ENCODE measurements at places on chromosomes 2 and 18.

GRCh38 chr2:43025709-43026295 is 200.6 kb downstream of the ZFP36L2 start:
- DNase-seq = no peak

GRCh38 chr18:46555724-46556123 is 101.3 kb downstream of the LOXHD1 start:
- DNase-seq = peak; percentile 1

DNA sequence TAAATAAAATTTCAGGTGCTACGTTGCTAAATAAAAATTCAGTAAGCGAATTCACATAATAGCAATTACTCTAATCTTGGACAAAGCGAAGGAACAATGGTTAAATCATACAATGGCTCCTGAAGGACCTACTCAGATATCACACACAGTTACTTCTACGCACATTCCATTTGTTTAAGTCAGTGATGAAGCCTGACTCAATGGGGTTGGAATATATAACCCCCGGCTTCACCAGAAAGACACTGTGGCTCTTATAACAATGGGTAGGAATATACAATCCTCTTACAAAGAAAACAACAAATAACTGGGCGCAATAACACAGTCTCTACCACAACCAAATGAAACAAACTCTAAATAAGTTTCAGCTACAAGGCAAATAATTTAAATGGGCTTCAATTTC is 349.5 kb downstream of the IRS1 start:
- DNase-seq = no peak

- DNase-seq = no peak
Measured at GRCh38 chr2:147294825-147295392, 549.9 kb upstream of the ACVR2A start.
